ENCODE measurements at places on chromosomes 16 and 17.

- DNase-seq = no peak
Observed at GRCh38 chr17:31488982-31489294, 97.5 kb downstream of the RAB11FIP4 start.

GRCh38 chr16:19700319-19700781 lies 17.7 kb downstream of the KNOP1 start:
- no peak for DNase-seq

- DNase-seq = no peak
Observed at GRCh38 chr17:10127819-10128425, 70.5 kb downstream of the GAS7 start.

DNA sequence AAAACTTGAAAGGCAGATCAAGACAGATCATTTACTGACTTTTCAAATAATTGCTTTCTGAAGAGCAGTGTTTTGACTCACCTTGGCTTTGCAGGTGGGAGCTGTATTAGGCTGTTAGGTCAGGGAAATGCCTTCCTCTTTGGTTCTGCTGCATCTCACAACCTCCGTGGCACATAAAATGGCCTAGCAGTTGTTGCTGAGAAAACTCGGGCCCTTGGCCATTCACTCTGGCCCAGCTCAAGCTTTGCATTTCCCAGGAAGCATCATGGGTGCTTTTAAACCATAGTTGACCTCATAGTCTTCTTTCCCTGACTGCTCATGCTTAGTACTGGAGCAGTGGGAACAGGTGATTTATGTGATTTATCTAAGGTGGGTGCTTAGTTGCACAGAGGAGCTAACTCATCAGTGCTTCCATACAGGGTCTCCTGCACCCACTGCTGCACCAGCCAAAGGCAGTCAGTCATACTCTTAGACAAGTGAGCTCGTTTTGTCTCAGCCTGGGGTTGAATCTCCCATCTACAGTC lies 83.6 kb downstream of the KSR1 start:
- DNase-seq = no peak

DNA sequence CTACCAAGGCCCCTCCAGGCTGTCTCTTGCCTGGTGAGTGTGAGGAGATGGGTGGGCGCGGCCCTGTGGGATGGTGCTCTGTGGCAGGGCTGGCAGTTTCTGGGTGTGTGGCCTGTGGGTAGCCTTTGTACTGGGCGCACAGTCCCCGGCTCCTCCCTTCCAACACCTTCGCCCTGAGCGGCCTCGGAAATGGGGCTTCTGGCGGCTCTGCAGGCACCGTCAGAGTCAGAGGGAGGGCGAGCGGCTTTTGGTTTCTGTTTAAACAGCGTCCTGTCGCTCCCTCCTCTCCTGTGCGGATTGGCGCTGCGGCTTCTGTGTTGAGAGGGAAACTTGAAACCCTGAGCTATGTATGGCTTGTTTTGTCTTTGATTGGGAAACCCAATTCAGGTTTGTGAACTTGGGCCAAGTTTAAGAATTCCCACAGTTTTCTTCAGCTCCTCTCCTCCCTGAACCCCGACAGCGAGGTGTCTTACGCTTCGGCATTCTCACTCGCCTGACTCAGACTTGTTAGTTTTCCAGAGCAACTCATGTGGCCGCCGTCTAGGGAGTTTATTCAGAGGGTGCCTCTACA lies 8.3 kb upstream of the ZNF750 start:
- DNase-seq = peak; percentile 56

GRCh38 chr16:67238278-67238575 lies 9.1 kb downstream of the FHOD1 start:
- DNase-seq = no peak

GRCh38 chr17:81200695-81201580 lies 21.8 kb downstream of the CEP131 start:
- peak; percentile 8 for DNase-seq

GRCh38 chr16:16139061-16139460 lies 84.2 kb downstream of the ABCC6 start:
- DNase-seq = no peak

- no peak for DNase-seq
Observed at GRCh38 chr16:35746281-35746962, 2287.0 kb downstream of the TP53TG3F start.

Measured in CD4-positive, alpha-beta T cell treated with Interleukin-2 at 100 ng/mL for 4 hours (primary cell).